A549 treated with Mapracorat at 1 μM for 4 hours (cell line): ENCODE measurements at places on chromosomes 1 and 21. TPM values are rescaled to one million over a fixed set of nuclear protein-coding genes. Genes with fewer than 3 reads are reported as not detected.

The RPRD2 gene
- total RNA-seq = 11.6 to 14.2 TPM (median 13.6 TPM) in 5 replicates

The HLX gene
- 3.2 to 4.2 TPM (median 3.6 TPM) in 5 replicates for total RNA-seq

The CCDC17 gene
- total RNA-seq = 0.14 to 0.36 TPM (median 0.28 TPM) in 5 replicates

The RCSD1 gene
- total RNA-seq = 0.05 to 0.09 TPM (median 0.07 TPM) in 3 of 5 replicates, not detected in the others

The TMOD4 gene
- 0.25 to 0.32 TPM (median 0.30 TPM) in 3 of 5 replicates, not detected in the others for total RNA-seq

The ST6GALNAC5 gene
- not detected in 5 replicates for total RNA-seq

The CBS gene
- total RNA-seq = 8.5 to 12.9 TPM (median 10.9 TPM) in 5 replicates

The CA6 gene
- not detected in 5 replicates for total RNA-seq

The IBA57 gene
- total RNA-seq = 4.1 to 6.6 TPM (median 5.9 TPM) in 5 replicates

The MFAP2 gene
- 0.34 to 1.00 TPM (median 0.88 TPM) in 5 replicates for total RNA-seq

The GPR153 gene
- 2.6 to 3.7 TPM (median 3.4 TPM) in 5 replicates for total RNA-seq

The FCRL6 gene
- not detected in 5 replicates for total RNA-seq

The NFASC gene
- total RNA-seq = 1.1 to 1.8 TPM (median 1.5 TPM) in 5 replicates

The SLC44A5 gene
- total RNA-seq = 0.04 to 0.06 TPM (median 0.06 TPM) in 4 of 5 replicates, not detected in the other

The TSPAN2 gene
- 0.94 to 1.5 TPM (median 1.1 TPM) in 5 replicates for total RNA-seq

The RNU1-3 gene
- not detected in 5 replicates for total RNA-seq

The FLG2 gene
- not detected in 5 replicates for total RNA-seq

The NEK2 gene
- 34.9 to 45.6 TPM (median 44.5 TPM) in 5 replicates for total RNA-seq

The OR6N1 gene
- total RNA-seq = not detected in 5 replicates
